ENCODE measurements at places on chromosomes 4 and X.

GRCh38 chr4:51958199-51958968 is 61.8 kb downstream of the LRRC66 start:
- DNase-seq = no peak

GRCh38 chrX:41014776-41015360 is 70.4 kb upstream of the USP9X start:
- no peak for DNase-seq

DNA sequence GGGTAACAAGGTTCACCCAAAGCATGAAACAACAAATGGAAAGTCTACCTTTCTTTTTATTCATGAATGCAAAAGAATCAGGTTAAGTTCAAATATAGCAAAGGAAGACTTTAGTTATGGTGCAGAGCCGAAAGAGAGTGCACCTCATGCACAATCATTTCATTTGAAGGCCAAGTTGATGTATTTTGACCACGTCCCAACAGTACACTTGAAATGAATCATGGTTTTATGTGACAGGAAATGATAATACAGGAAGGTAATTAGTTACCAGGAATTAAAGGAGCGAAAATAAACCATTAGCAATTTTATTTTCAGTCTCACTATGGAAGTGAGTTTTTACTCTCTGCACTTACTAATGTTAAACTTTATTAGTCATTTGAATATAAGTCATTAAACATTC is 281.2 kb upstream of the DIAPH2 start:
- no peak for DNase-seq

- DNase-seq = no peak
Measured at GRCh38 chrX:68720851-68721250, 73.4 kb downstream of the STARD8 start.

DNA sequence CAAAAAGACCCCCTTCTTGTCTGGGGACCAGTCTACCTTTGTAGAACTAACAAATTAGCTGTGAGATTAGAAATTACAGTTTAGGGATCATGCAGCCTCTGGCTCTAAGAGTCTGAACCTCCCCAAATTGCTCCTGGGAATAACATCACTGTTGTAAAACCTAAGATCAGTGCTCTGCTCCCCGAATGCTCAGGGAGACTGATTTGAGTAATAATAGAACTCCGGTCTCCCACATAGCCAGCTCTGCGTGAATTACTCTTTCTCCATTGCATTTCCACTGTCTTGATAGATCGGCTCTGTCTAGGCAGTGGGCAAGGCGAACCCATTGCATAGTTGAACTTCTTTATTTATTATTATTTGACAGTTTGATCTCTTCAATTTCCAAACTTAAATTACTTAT is 160.8 kb upstream of the VCX3A start:
- no peak for DNase-seq
